RPMI8226 (cell line): ENCODE measurements at places on chromosomes 7 and 10.

DNA sequence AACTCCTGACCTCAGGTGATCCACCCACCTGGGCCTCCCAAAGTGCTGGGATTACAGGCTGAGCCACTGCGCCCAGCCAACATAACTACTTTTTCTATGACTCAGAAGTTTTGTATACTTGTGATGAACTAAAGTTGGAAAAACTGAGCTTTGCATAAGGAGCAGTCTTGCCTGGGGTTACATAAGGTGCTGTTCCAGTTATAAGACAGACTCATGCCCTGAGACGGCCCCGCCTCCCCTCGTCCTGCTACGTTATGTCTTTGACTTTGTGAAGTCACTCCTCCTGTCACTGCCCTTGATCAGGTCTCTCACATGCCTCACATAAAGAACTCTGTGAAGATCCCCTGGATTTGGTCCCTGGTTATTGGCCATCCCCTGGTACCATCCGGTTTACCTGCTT is 40.4 kb upstream of the OPN4 start:
- DNase-seq = no peak

- no peak for DNase-seq
These were observed 161.3 kb downstream of the SLIT1 start for GRCh38 chr10:97024168-97025073.

GRCh38 chr10:33095867-33096815 is 138.1 kb upstream of the ITGB1 start:
- DNase-seq = no peak

DNA sequence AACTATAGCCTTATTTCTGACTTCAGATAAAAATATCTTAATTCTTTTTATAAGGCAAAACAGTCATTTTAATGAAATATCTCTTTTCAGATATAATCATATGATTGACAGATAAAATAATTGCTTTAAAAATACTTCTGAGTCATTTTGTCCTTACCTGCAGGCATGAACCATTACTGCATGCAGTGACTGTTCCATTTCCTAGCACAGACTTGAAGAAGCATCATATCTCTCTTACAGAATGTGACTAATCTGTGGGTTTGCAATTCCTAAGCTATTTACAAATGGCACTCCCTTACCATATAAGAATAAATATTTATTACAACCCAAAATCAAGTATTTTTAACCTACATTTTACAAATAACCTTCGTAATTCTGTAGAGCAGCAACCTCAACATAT is 120.7 kb downstream of the SRPK2 start:
- peak; percentile 21 for DNase-seq

DNA sequence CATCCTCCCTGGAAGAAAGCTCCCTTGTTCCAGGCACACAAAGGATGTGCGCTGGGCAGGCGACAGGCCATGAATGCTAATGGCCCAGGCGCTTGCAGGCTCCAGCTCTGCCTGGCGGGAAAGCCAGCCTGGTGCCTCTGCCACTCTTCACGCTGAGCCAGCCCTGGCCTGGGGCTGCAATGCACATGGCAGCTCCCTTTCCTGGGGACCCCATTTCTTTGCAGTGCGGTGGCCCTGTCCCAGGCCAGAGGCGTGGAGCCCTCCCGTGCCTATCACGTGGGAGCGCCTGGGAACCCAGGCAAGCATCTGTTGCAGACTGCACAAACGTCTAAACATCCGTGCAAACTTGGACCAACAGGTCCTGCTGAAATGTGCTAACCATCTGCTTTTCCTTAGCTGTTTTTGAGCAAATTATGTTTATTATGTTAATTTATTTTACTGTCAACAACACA is 152.1 kb upstream of the LYZL2 start:
- no peak for DNase-seq

DNA sequence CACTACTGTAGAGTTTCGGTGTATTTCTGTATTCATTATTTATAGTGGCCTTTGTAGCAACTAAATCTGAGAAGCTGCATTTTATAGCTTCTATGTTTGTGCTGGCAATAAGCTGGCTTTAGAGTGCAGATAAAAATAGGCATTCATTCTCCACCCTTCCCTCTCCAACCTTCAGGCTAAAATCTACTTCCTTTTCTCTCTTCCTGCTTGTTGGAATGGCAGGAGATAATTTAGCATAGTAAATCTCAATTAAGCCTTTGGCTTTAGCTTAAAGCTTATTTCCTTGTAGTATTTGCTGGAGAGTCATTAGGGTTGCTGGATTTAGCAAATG is 58.5 kb downstream of the CPVL start:
- no peak for DNase-seq

- no peak for DNase-seq
These were observed 509.9 kb upstream of the GALNT17 start for GRCh38 chr7:70621954-70622600.

GRCh38 chr10:1809139-1809741 is 71.9 kb upstream of the ADARB2 start:
- DNase-seq = peak; percentile 57

DNA sequence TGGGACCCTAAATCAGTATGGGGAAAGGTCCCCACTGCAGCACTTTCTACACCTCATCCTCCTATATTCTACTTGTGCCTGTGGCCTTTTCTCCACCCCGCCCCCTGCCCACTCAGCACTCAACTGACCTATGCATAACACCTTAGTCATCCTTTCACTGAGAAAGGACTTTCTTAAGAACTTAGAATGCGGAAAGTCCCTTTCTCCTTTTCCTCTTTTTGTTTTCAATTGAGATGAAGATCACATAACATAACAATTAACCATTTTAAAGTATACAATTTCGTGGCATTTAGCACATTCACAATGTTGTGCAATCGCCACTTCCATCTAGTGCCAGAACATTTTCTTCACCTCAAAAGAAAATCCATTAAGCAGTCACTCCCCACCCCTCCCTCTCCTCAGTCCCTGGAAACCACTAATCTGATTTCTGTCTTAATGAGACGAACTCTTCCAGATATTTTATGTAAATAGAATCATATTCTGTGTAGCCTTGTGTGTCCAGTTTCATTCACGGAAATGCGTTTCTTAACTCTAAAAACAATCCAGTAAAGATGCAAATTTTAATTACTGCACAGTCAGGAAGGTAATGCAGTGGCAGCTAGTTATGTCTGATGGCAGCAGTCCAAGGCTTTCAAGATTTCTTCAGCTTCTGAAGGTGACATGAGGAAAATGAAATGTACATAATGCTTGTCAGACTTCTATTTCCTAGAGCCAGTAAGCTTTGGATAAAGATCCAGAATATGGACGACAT is 41.7 kb downstream of the FAS start:
- peak; percentile 48 for DNase-seq

DNA sequence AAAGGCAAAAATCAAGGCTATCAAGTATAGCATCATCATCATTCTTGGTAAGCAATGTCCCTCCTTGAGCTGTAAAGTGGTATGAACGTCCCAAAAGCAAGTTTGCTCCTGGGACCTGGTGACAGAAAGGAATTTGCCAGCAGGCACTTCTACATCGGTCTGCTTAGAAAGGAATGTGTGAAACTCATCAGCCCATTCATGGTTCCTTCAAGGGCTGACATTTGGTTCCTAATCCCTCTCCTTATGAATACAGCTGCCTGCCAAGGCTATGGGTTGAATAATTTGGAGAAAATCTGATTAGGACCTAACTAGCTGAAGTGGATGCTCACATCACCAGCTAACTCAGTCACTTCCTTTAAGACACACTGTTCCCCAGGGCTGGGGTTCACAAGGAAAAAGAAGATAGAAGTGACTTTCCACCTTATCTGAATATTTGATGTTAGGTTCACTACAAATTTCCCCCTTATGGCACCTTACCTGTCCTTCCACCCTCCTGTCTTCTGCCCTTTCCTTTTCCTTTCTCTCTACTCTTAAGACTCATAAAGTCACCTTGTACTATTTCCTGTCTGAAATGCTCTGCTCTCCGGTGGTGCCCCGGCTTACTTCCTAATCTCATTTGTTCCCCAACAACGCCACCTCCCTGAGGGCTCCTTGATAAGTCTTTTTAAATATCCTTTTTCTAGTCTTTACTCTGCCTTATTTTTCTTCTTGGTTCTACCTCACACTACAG is 187.1 kb downstream of the NPSR1 start:
- peak; percentile 15 for DNase-seq

DNA sequence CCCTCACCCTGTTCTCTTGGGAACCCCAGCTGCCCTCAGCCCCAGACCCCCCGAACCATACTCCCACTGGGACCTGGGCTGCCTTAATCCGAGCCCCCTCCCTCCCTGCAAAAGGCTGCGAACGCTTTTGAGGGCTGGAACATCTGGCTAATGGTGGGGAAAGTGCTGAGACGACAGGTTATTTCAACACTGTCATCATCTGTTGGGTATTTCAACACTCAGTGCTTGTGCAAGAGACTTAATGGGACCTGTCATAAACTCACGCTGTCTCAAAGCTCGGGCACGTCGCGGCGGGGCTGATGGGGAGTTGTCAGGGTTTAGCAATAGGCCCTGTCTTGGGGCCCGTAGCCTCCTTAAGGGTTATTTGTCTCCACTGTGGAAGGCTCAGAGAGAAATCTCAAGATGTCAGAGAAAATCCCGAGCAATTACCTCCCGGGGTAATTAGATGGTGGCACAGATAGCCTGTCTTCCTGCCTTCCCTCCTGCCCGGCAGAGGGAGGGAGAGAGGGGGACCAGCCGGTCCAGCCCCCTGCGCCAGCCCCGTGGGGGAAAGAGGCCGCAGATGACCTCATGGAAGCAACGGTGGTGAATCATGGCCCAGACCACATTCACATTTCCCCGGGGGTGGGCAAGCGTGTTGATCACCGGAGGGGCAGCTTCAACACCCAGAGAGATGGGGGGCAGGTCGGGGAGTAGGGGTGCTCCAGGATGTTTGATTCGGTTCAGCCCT is 88.7 kb upstream of the MYL10 start:
- peak; percentile 86 for DNase-seq

GRCh38 chr10:101441541-101442455 is 87.8 kb downstream of the BTRC start:
- DNase-seq = peak; percentile 43

- no peak for DNase-seq
These were observed 12.0 kb upstream of the AGR2 start for GRCh38 chr7:16816824-16817223.

GRCh38 chr7:112266595-112267270 is 60.2 kb downstream of the ZNF277 start:
- peak; percentile 75 for DNase-seq

- no peak for DNase-seq
These were observed at the start of gene LRIT2 for GRCh38 chr10:84225427-84226173. Gene LRIT2, minus strand, starts transcription at chr10:84225544. Its CDS starts 24 bp downstream, at chr10:84225520.

DNA sequence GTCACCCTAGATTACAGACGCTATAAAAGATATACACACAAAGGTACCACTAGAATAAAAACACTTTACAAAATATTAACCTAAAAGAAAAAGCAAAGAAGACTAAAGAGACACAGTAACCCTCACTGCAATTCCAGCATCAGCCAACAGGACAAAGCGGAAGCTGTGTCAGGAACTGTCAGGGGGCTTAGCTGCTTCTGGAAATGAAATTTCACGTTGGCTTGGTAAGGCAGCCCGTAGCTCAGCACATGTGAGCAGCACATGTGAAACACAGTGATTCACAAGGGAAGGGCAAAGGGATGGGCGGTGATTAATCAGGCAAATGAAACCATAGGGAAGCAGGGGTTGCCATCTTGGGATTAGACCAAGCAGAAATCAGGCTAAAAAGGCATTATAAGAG is 195.4 kb downstream of the MGMT start:
- DNase-seq = no peak

DNA sequence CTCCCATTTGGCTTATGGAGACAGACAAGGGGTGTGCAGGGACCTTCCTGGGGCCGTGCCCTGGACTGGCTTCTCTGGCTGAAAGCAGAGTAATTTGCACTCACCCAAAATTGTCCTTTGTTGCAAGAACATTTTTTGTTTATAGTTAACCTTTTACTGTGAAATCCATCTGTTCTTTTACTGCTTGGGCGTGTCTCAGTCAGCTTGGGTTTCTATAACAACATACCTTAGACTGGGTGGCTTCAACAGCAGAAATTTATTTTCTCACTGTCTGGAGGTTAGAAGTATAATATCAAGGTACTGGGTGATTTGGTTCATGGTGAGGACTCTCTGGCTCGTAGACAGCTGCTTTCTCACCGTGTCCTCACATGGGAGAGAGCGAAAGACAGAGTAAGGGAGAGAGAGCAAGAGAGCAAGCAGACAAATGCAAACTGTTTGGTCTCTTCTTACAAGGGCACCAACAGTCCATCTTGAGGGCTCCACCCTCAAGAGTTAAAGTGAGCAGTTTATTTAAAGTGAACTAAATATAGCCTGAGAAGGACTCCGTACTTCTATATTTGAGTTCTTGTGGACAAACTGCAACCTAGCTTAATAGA is 131.0 kb upstream of the NPY start:
- no peak for DNase-seq

DNA sequence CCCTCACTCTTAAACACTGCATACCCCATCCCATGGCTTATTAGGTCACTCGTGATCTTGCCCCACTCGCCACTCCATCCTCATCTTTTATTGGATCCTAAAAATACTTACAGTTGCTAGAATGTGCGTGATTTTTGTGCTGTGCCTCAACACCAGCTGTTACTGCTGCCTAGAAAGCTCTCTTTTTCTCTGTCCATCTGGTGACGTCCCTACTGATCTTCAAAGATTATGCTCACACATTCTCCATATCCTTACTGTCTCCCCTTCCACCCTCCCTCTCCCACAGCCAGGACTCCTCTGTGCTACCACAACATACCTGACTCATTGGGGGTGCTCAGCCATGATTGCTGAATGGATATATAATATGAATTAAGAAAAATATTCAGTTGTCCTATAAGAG is 42.0 kb downstream of the CDK6 start:
- DNase-seq = no peak

GRCh38 chr10:131689016-131689415 is 211.8 kb upstream of the PPP2R2D start:
- no peak for DNase-seq

- DNase-seq = no peak
These were observed 162.2 kb upstream of the BMPER start for GRCh38 chr7:33742999-33743587.

DNA sequence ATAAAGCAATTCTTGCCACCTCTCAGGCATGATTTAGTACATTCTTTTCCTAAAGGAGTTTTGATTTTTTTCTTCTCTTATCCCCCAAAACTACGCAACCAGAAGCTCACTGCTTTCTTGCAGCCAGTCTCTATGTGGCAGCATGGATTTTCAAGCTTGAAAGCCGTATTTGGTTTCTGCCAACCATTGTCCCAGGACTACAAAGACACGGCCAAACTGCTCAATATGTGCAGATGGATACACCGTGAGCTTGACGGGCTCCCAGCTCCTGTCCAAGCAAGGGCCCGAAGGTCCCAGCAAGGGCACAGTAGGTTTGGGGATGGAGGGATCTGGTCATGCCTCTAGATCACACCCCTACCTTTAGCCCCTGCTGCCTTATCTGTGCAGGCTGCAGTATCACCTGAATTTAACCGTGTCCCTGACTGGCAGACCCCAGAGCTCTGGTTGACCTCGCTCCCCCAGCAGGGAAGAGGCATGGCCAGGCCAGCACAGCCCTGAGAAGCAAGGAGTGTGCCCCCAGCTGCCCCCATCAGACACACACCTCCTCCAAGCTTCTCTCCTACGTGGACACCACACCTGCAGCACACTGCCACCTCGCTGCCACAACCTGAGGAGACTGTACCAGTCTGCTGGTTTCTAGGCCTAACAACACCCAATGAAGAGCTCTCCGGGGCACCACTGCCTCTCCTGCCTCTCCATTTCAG is 86.8 kb downstream of the COBL start:
- no peak for DNase-seq

- DNase-seq = no peak
These were observed 45.8 kb upstream of the ZNF32 start for GRCh38 chr10:43694526-43694925.
